ENCODE measurements at places on chromosomes 1 and 21.

- DNase-seq: no peak
Observed at GRCh38 chr1:2304921-2305681, 77.0 kb downstream of the SKI start.

DNA sequence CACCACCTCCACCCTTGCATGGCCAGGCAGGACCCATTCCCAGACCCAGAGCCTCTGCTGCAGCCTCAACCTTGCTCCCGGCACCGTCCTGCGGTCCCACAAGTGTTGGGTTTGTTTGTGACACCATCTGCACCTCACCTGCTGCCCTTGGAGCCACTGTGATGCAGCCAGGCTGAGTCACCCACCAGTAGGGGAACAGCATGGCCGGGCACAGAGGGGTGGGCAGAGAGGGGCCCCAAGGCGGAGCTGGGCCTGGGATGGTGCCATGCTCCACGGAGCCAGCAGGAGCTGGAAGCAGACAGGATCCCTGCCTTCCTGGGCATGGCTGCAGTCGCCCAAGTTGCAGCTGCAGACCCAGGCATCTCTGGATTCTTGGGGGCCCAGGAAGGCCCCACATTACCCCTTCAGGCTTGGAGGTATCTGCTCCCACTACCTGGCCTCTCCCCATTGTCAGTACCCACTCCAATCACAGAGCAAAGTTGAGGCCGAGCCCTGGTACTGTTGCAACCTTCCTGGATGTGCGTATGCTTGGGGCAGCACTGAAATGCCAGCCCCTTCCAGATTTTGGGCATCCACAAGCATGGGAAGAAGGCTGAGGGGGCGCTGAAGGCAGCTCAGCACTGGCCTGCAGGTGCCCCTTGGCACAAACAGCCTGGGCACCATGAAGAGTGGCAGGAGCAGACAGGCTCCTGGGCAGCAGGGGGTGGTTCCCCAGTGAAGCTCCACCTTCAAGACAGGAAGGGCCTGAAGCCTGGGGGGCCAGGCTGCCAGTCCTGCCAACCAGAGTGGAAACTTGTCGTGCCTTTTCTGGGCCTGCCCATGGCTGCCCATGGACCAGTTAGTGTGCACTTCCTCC is 172.8 kb downstream of the MATN1 start:
- DNase-seq: no peak

DNA sequence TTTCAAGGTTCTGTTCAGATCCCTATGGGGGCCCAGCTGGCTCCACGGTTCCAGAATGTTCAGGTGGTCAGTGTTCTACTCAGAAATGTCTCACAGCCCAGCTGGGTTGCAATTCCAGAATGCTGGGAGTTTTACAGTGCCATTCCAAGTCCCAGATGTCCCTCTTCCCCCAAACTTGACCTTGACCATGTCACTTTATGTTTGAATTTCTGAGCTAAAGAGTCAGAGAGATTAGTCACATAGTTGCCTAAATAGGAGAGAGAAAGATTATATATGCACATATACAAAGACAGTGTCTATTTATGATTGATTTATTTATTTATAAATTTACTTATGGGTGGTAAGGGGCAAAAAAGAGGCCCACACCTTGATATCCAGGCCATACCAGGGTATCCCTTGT is 2.5 kb downstream of the GPR3 start:
- DNase-seq: no peak

- no peak for DNase-seq
Observed at GRCh38 chr1:42259739-42260064, 75.3 kb downstream of the FOXJ3 start.

DNA sequence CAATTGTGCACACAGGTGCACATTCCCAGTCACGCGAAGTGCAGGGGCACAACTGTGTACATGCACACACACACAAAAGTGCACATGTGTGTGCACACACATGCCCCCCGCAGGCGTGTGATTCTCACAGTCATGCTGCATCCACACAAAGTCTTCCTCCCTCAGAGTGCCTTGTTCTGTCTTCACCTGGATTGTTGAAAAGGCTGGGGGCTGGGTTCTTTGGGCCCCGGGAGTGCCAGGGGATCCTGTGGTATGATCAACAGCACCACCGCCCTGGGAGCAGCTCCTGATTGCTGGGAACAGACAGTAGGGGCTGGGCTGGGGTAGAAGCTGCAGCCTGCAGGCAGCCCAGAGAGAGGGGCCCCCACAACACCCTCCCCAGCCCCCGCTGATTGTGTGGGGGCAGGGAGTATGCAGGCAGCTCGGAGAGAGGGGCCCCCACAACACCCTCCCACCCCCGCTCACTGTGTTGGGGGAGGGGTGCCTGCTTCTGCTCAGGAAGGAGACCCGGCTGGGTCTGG is 3.4 kb downstream of the COL18A1 start:
- DNase-seq: no peak

Measured in AG09319 (cell line).